RPMI7951 (cell line): ENCODE measurements at places on chromosomes 1 and 21. TPM values are rescaled to one million over a fixed set of nuclear protein-coding genes. Genes with fewer than 3 reads are reported as not detected.

The EFCAB7 gene
- 13.4 and 16.1 TPM in 2 replicates for total RNA-seq

The CFHR4 gene
- not detected in 2 replicates for total RNA-seq

DNA sequence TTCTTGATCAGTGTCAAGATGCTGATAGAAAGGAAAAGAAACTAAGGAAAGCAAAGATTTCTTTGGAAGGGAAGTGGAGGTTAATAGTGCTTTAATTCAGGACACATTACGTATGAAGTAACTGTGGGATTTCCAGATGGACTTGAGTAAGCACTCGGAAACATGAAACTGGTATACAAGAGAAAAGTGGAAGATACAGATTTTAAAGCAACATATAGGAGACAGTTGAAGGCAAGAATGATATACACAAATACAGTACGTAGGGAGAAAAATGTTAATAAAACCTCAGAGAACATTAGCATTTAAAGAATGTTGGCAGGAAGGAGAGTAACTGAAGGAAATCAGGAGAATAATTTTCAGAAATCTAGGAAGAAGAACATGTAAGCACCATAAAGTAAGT lies 730.9 kb upstream of the ADGRL2 start:
- DNase-seq, result no peak

The ROR1 gene
- 9.0 and 10.5 TPM in 2 replicates for total RNA-seq

The ORC1 gene
- 18.4 and 20.7 TPM in 2 replicates for total RNA-seq

DNA sequence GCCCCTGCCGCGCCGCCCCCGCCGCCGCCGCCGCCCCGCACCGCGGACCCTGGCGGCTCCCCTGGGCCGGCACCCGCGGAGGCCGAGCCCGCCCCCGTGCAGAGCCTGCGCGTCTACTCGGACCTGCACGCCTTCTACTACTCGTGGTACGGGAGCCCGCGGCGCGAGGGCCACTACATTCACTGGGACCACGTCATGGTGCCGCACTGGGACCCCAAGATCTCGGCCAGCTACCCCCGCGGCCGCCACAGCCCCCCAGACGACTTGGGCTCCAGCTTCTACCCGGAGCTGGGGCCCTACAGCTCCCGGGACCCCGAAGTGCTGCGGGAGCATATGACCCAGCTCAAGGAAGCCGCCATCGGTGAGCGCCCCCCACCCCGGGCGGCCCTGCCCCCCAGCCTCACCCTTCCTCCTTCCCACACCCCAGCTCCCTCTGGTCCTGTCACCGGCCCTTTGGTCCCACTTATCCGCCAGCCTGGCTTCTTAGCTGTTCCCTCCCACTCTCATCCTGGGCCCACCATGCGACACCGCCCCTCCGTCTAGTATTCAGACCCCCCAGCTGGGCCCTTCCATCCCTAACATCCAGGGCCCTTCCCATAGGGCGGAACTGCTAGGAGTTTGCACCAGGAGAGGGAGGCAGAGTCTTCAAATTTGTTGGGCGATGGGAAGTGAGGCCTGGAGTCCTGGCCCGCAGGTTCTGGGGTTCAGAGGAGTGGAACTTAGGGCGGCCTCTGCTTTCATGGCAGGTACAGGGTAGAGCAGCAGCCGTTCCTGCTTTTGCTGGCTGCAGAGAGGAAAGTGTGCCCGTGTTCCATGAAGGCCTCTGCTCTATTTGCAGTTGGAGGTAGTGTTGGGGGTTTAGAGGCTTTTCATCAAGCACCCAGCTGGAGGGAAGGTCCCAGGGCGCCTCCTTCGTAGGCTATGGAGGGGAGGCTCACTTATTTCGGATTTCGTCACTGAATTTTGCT lies 1.0 kb downstream of the MANEAL start:
- DNase-seq, result no peak

DNA sequence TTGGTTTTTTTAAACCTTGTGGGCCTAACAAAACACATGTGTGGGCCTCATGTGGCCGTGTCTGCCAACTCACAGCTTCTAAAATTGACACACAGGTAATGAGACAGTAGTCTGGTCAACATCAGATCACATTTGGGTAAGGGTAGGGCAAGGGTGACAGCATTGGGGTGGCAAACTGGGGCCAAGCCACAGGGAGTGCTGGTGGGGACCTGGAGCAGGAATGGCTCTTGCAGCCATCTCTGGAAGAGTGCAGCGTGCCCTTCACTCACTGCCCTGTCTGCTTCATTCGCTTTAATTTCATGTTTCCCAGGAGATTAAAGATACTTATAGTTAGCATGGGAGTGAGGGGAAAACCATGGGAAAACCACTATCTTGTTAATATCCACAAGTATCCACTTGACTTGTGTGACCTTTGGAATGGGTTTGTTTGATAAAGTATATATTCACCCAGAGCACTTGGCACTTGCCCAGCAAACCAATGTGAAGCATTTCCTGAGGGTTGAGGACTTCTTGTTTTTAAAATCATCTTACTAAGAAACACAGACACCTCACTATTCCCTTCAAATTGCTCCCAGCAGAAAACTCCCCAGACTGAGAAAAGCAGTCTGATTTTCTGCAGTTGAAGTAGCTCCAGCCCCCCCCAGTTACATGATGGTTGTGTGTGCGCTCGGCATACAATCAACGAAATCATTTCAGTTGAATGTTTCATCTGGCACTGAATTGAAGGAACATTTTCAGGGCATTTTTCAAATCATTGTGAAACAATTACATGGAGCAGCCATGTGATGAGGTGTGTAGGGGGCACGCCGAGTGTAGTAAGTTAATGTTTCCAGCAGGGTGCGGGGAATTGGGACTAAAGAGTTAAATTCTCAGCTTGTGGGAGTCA lies 175.7 kb downstream of the VPS13D start:
- peak; percentile 38 for DNase-seq
